ENCODE measurements at places on chromosomes 11 and 22.

DNA sequence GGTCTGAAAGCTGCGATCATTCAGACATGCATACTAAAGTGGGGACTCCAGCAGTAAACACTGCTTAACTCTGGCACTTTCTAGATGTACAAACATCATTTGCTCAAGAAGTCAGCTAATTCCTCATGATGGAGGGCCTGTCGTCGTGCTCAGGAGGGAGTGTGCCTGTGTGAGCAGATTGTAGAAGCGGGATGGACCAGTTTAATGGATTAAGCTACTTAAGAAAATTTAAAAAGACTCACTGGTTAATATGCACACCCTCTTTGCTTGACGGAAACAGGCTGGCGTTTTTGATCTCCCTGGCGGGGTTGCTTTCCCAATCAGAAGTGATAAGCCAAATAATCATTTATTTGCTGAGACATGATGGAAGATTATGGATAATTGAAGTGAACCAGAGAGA is 79.0 kb downstream of the LDLRAD3 start:
- no peak for DNase-seq

GRCh38 chr11:75547617-75548058 is 14.4 kb upstream of the SERPINH1 start:
- DNase-seq = peak; percentile 40

GRCh38 chr22:43269246-43269645 is 73.9 kb downstream of the SCUBE1 start:
- DNase-seq = no peak

- no peak for DNase-seq
Observed at GRCh38 chr11:31927982-31928381, 116.9 kb upstream of the PAX6 start.

DNA sequence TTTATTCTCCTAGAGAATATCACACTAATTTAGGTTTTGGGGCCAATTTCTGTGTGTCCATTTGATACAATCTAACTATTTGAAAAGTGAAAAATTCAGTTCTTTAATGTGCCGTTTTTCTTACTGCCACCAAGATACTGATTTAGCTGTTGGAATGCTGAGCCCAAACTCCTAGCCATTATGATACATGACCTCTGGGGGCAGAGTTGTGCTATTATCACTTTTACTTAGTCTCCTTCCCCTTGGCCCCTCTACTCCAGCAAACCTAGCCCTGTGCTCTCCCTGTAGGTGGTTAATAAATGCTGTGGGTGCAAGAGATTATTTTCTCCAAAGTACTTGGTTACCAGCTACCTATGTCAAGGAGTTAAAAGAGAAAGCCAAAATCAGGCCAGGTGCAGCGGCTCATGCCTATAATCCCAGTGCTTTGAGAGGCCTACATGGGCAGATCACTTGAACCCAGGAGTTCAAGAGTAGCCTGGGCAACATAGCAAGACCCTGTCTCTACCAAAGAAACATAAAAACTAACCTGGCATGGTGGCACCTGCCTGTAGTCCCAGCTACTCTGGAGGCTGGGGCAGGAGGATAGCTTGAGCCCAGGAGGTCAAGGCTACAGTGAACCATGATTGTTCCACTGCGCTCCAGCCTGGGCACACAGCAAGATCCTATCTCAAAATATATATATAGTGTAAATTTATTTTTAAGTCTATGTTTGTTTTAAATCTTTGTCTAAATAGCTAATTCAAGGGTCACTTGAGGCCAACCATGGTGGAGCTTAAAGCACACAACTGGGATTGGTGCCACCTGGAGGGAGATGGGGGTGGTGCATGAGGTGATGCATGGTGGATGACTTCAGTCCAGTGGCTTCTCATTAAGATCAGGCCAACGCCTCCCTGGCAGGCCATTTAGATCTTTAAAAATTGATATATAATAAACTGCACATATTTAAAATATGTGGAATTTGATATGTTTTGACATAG is 193.2 kb upstream of the PLET1 start:
- no peak for DNase-seq

- no peak for DNase-seq
Observed at GRCh38 chr22:48700566-48701295, 1126.9 kb downstream of the BRD1 start.

GRCh38 chr11:130874955-130875531 is 41.2 kb downstream of the SNX19 start:
- no peak for DNase-seq

DNA sequence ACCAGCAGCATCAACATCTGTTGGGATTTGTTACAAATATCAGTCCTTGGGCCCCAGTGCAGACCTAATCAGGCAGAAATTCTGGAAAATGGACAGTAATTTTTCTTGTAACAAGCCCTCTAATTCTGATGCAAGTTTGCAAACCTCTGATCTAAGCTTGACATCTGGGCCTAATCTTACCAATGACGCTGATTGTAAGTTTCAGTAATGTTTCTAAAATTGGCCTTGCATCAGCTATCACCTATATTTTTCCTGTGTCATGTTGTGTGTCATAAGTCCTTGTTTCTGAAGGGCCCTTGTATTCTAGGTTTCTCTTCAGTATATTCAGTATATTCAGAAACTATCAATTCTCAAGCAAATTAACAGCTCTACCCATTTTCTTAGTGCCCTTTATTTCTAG is 36.4 kb downstream of the ZNF215 start:
- DNase-seq = no peak

- no peak for DNase-seq
Observed at GRCh38 chr22:21951931-21952465, 650 bp downstream of the PPM1F start.

GRCh38 chr11:12200991-12201985 is 90.9 kb downstream of the MICAL2 start:
- DNase-seq = no peak

DNA sequence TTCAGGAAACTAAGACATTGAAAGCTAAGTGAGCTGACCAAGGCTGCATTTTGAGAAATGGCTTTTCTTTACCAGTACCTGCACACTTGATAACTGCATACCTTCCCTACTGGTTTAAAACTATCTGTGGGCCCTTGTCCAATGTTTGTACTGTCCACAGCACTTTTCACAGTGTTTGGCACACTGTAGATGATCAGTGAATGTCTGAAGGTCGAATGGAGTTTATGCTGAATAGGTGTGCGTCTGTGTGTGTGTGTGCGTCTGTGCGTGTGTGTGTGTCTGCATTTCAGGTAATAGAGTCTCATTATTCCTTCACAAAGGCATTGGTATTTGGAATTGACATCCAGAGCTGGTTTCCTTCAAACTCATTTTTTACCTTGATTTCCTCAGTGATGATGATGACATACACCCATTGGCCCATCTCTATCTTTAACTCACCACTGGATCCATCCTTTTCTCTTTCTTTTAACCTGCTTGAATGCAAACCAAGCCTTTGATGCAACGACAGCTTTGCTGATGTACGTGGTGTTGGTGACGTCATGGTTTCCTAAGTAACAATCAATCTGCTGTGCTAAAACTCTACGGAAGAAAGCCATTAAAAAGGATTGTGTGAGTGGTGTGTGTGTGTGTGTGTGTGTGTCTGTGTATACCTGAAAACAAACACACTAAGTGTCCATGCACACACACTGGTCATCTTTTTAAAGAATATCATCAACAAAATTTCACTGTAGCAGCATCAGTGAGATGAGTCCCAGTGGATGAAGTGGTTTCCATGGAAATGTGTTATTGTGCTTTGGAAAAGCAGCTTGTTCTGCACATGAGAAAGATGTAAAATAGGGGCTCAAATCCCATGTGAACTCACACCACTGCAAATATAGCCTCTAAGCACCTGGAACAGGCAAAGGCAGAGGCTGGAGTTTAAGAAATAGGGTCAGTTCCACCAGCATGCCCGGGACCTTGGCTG is 490.2 kb upstream of the B3GAT1 start:
- no peak for DNase-seq

GRCh38 chr11:31107649-31108048 is 261.9 kb downstream of the DCDC1 start:
- no peak for DNase-seq

DNA sequence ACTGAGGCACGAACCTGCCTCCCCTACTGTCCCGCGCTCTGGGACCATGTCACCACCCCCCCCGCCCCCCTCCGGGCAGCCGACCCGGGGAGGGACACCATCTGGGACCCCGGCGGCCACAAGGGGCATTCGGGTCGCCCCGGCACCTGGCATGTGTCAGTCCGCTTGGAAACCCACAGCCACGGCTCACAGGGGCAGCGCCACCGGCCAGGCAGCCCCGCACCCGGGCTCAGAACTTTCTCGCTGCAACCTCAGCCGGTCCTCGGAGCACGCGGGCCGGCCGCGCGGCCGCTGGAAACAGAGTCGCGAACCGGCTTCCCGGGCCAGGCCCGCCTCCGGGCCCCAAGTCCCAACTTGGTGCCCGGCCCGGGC is 159.9 kb upstream of the GRK3 start:
- no peak for DNase-seq

DNA sequence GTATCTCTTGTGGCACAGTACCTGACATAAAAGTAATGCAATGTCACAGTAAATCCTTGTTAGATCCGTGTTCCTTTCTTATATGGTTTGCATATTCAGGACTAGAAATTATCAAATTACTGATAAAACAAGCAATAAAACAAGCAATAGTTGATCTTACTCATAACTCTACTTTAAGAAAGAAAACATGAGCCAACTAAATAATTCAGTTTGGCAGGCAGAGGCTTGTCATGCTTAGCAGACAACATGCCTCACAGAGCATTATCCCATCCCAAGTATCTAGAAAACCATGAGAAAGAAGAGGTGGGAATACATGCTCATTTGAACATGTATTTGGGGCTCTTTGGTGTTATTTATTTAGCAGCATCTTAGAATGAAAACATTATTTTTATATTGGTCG is 241.9 kb downstream of the SOX6 start:
- DNase-seq = no peak

DNA sequence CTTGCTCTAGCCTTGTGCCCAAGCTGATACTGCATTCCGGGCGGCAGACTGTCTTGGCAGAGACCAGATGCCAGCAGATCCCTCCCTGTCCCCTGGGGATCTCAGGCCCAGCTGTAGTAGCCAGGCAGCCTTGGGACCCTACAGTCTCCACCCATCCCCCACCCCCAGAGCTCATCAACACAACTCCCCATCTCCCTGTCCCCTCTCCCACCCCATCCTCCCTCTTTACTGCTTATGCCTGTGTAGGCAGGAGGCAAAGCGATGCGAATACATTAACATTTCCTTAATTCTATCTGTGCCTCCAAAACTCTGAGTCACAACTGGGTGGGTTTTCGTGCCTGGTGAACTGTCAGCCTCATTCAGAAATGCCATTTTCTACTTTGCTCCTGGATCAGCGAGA is 547.6 kb downstream of the BUD13 start:
- DNase-seq = no peak

DNA sequence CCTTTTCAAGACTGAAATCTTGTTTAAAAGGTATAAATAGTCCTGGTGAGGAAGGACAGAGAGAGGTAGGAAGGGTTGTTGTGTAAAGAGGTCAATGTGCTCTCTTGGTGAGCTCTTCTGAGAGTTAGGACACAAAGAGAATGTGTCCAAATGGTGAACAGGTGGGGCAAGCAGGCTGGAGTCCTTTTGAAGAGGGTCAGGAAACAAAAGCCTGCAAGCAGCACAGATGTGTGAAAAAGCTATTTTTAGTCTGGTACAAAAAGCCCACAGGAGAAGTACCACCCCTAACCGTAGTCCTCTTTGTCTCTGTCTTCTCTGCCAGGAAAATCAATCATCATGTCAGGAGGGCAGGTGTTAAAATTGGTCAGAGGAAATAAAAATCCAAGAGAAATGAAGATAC is 54.4 kb upstream of the SYN3 start:
- DNase-seq = no peak

DNA sequence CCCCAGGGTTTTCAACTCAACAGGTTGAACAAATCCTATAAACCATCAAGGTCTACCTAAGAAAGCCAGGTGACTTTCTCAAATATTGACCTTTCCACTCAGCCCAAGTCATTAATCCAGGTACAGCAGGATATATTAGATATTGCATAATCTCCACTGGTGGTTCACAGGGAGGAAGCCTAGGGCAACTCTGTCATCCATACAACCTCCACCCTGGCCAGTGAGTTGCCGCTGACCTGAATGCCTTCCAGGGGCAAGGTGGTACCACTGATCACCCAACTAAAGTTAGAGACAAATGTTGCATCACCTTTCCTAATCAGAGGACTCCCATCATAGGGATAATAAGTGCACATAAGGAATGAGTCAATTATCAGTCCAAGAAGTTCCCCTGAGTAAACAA is 22.9 kb downstream of the GUCD1 start:
- no peak for DNase-seq

GRCh38 chr11:117972629-117973502 is 13.3 kb upstream of the IL10RA start:
- no peak for DNase-seq

GRCh38 chr11:84497981-84498411 is 1129.1 kb downstream of the DLG2 start:
- no peak for DNase-seq

GRCh38 chr22:20810645-20811044 is 36.7 kb downstream of the SERPIND1 start:
- DNase-seq = no peak

DNA sequence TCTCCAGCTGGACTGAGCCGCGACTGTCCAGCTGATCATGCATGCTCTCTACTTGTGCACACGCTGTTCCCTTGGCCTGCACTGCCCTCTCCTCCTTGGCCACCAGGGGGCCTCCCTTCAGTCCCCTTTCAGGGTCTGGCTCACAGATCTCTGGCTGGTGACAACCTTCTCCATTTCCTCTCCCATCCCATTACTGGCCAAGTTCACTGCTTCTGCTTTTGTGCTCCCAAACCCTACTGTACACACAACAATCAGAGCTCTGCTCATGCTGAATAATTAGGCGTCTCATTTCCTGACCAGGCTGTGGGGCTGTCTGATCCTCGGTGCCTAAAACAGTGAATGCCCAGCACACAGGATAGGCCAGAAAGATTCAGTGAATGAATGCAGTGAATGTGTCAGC is 224.0 kb upstream of the NARS2 start:
- DNase-seq = no peak

GRCh38 chr11:100578831-100579311 is 108.2 kb upstream of the ARHGAP42 start:
- no peak for DNase-seq

- no peak for DNase-seq
Observed at GRCh38 chr22:20131597-20131858, at the start of gene ZDHHC8. TSS of gene ZDHHC8 (plus strand) at chr22:20131804. CDS start at chr22:20131948, 144 bp downstream.

DNA sequence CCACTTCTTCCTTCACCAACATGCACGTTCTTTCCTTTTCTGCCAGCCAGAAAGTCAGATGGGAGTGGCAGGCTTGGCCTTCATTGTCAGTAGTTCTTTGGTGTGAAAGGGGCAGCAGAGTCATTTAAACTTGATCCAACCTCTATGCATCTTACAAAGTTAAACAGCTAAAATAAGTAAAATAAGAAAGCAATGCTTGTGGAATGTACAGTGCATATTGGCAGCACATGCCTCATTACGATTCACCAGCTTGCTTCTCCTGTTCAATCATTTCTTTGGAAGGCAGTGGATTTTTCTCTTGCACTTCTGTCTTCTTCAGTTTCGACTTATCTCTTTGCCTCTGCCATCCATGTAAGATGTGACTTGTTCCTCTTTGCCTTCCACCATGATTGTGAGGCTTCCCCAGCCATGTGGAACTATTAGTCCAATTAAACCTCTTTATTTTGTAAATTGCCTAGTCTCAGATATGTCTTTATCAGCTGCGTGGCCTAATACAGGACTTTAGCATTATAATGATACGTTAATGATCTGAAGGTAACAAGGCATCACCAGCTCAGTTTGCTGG is 14.8 kb downstream of the LGALS12 start:
- no peak for DNase-seq

- no peak for DNase-seq
Observed at GRCh38 chr22:42711895-42712837, 8.5 kb downstream of the A4GALT start.

- peak; percentile 15 for DNase-seq
Observed at GRCh38 chr11:76806131-76806530, 23.0 kb downstream of the TSKU start.
